Left forelimb (tissue), 1 donor: ENCODE measurements at places on chromosomes 5 and 9.

GRCh38 chr5:32283539-32284377 is 29.0 kb downstream of the MTMR12 start:
- DNase-seq, result no peak

- DNase-seq, result no peak
Observed at GRCh38 chr5:5780253-5780652, 357.8 kb downstream of the ICE1 start.

GRCh38 chr5:11683666-11684065 is 220.6 kb downstream of the CTNND2 start:
- DNase-seq, result no peak

DNA sequence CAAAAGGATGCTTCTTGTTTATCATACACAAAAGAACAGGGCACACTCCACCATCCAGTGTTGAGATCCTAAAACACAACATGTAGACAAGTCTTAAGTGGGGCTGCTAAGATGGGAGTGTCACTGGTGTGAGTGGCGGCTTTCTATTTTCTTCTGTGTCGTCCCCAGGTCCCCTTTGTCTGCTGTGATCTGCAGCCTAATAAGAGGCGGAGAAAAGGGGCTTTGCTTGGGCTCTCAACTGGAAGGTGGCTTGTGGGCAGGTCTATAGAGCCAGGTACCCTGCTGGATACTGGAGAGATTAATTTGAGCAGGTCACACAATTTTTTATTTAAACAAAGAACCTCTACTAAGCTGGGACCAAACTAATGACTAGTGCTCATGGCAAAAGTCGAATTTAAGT is 126.1 kb upstream of the SAP30L start:
- no peak for DNase-seq

DNA sequence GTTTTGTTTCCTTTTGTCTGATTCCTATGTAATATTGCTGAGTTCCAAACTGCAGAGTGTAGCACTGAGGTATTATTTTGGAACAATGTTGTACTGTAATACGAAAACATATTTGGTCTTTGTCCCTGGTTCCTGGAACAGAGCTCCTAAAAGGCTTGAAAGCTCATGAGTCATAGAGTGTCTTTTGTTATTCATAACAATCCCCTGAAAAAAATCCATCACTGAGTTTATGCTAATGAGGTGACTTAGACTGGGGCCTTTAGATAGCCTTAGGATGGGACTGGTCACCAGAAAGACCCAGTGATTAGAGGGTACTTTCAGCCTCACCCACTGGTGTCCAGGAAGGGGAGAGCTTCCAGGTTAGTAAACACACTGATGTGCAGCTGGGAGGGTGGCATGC is 132.7 kb upstream of the POU5F2 start:
- no peak for DNase-seq

DNA sequence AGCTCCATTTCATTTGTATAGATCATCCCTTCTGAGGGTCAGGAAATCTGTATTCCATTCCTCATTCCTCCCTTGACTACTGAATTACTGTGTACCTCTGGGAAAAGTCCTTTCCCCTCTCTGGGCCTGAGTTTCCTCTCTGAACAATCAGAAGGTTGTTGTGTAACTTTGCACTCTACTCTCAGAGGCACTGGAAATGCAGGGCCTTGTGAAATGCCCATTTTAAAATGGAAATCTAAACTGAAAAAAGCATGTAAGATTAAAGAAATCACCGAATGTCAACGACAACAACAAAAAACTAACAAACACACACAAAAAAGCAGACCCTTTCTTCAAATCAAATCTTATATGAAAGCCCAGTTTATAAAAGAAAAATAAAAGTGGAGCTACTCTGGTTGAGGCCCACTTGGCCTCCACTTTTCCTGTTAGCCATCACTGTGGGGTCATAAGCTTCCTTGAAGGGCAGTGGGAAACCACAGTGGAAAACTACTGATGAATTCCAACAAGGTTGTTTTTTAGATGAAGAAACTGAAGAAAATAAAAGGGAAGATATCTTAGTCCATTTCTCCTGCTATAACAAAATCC is 21.6 kb upstream of the GRPEL2 start:
- DNase-seq, result no peak

DNA sequence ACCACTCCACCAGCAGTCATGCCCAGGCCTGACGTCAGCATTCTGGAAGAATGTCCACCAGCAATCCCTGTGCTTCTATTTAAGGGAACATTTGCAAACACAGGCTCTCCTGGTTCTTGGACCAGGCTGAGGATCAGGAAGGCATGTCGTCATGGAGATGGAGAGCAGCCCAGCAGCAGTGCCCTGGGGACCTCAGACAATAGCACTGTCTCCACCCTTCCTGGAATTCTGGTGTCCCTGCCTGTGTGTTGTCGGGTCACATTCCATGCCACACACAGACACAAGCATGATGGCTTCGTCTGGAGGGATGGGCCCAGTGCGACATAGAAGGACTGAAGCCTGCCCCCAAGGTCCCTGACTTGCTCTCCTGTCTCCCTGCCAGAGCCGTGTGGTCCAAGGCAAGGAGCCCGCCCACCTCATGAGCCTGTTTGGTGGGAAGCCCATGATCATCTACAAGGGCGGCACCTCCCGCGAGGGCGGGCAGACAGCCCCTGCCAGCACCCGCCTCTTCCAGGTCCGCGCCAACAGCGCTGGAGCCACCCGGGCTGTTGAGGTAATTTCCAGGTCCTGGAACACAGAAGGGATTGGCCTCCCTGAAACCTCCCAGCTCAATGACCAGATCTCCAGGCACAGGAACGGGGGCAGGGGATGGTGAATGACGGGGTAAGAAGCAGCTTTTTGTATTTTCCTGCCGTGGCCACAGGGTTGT is 43.8 kb downstream of the STOM start:
- peak; percentile 79 for DNase-seq

DNA sequence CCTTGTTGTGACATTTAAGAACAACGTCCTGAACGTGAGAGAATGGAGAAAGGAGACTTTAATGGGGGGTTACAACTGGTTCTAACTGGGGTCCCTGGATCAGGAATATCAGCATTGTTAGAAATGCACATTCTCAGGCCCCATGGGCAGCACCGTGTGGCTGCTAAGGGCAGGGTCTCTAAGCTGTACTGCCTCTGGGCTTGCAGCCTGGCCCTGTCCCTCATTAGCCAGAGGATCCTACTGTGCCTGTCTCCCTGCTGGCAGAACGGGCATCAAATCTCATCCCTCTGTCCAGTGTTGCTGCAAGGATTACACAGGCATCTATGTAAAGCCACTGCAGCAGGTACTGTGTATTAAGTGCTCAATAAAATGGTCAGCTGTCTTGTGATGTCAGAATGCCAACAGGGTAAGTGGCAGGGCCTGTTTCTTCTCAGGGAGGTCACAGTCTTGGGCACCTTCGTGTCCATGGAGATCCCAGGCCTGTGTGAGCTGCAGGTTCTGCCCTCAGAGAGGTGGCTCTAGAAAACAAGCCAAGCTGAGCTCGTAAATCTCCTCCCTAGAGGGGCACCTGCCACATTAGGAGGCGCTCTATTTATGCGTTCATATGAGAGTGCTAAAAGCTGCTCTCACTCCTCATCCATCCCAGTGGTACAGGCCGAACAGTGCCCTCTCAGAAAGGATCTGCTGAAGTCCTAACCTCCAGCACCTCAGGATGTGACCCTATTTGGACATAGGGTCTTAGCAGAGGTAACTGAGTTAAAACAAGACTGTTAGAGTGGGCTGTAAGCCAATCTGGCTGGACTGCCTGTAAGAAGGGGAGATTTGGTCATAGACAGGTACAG is 210.5 kb downstream of the GADD45G start:
- no peak for DNase-seq

- no peak for DNase-seq
Observed at GRCh38 chr9:5582835-5583195, 46.1 kb upstream of the RIC1 start.
